Suppressor macrophage treated with lipopolysaccharide for 1 hour (primary cell): ENCODE measurements at places on chromosomes 4 and X.
A peak's percentile ranks its signal among the peaks of the same experiment; 100 is the strongest.

- DNase-seq, result no peak
These were observed 2.2 kb downstream of the EMD start for GRCh38 chrX:154381271-154381670.

GRCh38 chrX:74656079-74656745 is 41.8 kb upstream of the RLIM start:
- DNase-seq, result no peak

- DNase-seq, result no peak
These were observed 154.9 kb downstream of the STK32B start for GRCh38 chr4:5206016-5206790.

DNA sequence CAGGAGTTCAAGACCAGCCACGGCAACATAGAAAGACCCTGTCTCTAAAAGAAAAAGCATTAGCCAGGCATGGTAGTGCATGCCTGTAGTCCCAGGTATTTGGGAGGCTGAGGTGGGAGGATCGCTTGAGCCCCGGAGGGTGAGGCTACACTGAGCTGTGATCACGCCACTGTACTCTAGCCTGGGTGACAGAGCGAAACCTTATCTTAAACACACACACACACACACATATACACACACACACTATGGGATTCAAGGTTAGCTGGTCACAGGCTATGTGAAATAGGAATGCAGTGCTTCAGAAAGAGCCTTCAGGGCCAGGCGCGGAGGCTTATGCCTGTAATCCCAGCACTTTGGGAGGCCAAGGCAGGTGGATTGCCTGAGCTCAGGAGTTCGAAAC is 23.5 kb downstream of the NLGN3 start:
- DNase-seq, result no peak

- no peak for DNase-seq
These were observed 24.5 kb upstream of the GPR78 start for GRCh38 chr4:8555716-8556115.

DNA sequence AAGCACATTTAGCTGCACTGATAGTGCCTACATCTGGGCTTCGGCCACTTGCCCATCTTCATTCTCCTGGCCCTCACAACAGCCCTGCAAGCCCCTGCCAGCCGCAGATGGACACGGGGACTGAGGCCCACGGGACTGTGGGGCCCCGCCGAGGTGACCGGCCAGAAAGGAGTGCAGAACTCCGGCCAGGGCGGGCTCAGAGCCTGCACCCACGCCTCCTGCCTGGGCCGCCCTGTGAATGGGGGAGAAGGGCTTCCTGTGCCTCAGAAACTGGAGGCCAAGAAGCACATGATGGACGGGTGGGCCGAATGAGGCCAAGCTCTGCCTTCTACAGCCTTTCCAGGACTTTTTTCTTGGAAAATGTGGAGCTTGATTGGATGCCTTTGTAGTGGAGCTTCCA is 35.7 kb upstream of the HGFAC start:
- DNase-seq, result no peak

DNA sequence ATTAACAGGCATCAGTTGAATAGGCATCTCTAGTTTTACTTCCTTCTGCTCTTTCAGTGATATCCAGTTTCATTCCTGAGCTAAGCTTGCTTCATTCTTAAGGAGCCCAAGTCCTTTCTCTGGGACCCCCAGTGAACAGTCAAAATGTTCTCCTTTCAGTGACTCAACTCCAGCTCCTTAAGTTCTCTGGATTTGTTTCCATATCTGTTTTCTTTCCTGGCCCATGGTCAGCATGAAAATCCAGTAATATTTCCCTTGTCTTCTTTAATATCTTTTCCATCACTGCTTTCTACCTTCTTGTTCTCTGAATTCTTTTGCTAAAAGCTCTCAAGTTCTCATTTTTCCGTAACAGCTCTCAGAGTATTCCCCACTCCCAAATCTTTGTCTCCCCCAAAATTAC is 25.5 kb downstream of the ADGRL3 start:
- DNase-seq, result no peak

GRCh38 chr4:26861434-26862186 is 969 bp downstream of the STIM2 start:
- DNase-seq, result peak; percentile 76

- DNase-seq, result no peak
These were observed 3.2 kb upstream of the UGT2B7 start for GRCh38 chr4:69092980-69093568.

GRCh38 chr4:11529625-11530201 is 101.0 kb upstream of the HS3ST1 start:
- no peak for DNase-seq

DNA sequence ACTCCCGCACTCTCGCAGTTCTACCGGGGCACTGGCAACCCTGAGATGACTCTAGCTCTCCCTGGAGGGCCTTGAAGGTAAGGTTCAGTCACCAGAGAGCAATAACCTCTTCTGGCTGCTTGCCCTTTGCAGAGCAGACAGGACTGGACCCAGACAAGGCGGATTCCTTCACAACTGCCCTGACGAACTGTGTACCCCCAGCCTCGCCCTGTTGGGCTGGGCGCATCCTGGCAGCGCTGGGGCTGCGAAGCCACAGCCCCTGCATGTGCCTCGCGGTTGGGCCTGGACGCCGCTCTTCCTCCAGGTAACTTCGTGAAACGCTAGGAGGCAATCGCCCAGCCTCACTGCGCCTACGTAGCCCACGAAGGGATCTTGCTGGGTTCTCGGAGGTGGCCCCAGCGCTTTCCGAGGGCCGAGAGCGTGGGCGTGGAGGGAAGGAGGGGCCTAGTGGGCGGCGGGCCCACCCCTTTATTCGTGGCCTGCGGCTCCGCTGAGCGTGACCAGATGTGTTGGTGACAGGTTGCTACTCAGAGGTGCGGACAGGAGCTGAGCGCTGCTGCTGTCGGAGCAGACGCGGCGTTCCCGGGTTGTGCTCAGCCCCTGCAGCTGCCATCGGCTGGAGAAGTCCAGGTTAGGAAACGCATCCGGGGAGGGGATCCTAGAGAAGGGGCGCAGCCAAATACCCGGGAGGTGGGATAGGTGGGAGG is 1.9 kb upstream of the MAMLD1 start:
- peak; percentile 32 for DNase-seq

- DNase-seq, result no peak
These were observed 54.9 kb downstream of the ACOX3 start for GRCh38 chr4:8385611-8386010.

- DNase-seq, result no peak
These were observed 5.8 kb downstream of the TBC1D19 start for GRCh38 chr4:26589705-26590104.

GRCh38 chrX:13797512-13797911 is 19.4 kb downstream of the GPM6B start:
- DNase-seq, result peak; percentile 30

GRCh38 chrX:31551913-31552312 is 480.1 kb upstream of the FTHL17 start:
- no peak for DNase-seq

- no peak for DNase-seq
These were observed 307.2 kb upstream of the NR3C2 start for GRCh38 chr4:148749403-148749802.

- DNase-seq, result no peak
These were observed 114.8 kb upstream of the ADRA2C start for GRCh38 chr4:3651267-3651845.

GRCh38 chr4:17058536-17058915 is 160.1 kb upstream of the LDB2 start:
- no peak for DNase-seq

- no peak for DNase-seq
These were observed 1195.2 kb downstream of the TECRL start for GRCh38 chr4:63214076-63214475.

DNA sequence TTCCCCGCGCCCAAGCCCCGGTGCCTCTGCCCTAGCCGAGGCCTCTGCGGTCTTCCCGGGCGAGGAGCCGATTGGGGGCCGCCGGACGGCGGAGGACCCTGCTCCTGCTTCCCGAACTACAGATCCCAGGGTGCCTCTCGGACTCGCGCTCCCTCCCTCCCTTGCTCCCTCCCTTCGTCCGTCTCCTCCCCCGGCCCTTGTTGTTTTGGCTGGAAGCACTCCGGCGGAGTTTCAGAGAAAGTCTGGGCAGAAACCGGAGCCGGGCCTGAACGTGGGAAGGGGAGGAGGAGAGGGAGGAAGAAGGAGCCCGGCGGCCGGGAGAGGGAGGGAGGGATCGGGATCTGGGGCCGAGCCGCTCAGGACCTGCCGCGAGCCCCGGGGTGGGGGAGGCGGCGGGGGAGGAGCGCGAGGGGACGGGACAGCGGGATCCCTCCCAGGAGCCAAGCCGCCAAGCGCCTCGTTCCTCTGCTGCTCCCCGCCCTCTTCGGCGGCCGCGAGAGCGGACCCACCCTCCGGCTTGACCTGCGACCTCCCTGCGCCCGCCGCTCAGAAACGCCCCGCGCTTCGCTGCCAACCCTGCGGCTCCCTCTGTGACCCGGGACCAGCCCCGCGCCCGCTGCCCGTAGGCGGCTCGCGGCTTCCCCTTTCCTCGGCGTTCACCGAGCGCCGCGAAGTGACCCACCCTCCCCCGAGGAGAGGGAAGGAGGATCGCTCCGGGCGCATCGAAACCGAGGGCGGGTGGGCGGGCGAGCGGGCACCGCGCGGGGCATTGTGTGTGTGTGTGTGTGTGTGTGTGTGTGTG is 496 bp upstream of the GAB1 start:
- DNase-seq, result peak; percentile 93

DNA sequence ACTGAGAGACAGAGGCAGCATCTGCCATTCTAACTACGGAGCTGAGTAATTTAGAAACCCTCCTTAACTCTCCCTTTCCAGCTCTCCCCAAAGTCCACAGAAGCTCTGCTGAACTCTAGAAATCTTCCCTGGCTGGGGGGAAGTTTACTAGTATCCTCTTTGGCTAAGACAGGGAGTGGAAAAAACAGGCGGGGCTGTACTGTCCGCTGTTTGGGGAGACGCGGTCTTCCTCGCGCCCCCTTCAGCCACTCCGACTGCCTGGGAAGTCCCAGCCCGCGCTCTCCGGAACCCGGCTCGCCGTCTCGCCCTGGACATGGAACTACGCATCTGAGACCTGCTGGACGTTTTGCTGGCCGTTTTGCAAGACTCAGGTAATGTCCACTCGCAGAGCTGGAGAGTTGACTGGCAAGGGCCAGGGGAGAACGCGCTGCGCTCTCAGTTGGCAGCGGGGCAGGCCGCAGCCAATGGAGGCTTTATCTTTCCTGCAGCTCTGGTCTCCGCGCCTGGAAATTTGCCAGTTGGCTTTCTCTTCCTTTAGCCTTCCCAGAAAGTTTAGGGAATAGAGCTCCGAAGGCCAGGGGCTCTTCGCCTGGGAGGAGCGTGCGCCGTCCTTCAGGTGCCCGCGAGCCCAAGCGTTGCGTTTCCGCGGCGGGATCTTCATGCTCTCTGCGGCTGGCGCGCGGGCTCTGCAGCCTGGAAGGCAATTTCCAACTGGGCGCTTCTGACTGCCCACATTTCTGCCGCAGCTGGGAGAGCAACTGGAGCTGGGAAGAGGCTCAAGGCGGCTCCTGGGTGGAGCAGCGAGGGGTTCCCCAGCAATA is 892 bp downstream of the IL1RAPL2 start:
- DNase-seq, result no peak

GRCh38 chr4:3675251-3676115 is 90.7 kb upstream of the ADRA2C start:
- DNase-seq, result no peak

- DNase-seq, result no peak
These were observed 71.5 kb downstream of the AFF1 start for GRCh38 chr4:87006426-87006675.

DNA sequence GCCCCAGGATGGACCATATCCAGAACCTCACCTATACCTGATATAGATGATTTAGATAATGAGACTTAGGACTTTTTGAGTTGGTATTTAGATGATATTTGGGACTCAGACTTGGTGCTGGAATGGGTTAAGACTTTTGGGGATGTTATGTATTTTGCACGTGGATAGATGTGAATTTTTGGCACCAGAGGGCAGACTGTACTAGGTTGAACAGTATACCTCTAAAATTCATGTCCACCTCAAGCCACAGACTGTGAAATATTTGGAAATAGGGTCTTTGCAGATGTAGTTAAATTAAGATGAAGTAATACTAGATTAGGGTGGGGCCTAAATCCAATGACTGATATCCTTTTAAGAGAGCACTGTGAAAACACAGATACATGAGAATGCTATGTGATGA is 15.6 kb downstream of the RBM41 start:
- peak; percentile 0 for DNase-seq

GRCh38 chr4:110287130-110287529 is 88.7 kb upstream of the ELOVL6 start:
- peak; percentile 45 for DNase-seq

GRCh38 chr4:149765630-149766029 is 50.0 kb downstream of the IQCM start:
- DNase-seq, result no peak

DNA sequence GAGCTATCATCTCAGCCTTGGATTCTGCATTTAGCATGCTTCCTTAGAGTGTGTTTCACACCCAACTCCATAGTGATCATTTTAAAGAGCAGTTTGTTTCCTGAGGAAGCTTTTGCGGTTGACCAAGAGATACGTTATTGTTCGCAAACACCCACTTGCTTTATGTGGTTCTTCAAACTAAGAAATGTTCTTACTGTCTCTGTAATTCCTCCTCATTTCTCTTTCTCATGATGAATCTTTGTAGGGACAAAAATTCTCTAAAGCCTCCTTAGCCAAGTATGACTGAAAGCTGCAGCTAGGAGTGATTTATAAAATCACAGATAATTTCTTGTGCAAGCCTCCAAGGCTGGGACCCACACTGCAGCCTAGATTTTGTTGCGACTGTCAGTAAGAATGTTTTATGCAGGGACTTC is 10.0 kb downstream of the TNIP3 start:
- DNase-seq, result peak; percentile 54

DNA sequence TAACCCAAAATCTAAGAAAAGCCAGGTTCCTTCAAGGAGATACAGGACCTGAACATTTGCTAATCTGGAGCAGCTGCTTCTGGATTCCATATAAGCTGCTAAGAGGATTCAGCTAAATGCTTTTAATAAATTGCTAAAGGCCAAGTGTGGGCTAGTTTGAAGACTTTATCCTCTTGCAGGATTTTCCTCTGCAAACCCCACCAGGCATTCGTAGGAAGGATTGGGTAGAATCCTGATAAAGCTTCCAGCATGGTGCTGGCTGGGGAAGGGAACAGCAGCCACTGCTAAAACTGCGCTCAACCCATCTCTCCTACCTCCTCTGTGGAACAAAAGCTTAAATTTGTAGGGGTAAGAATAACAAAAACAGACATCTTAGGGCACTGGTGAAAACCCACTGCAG is 61.3 kb upstream of the TAB3 start:
- DNase-seq, result no peak

DNA sequence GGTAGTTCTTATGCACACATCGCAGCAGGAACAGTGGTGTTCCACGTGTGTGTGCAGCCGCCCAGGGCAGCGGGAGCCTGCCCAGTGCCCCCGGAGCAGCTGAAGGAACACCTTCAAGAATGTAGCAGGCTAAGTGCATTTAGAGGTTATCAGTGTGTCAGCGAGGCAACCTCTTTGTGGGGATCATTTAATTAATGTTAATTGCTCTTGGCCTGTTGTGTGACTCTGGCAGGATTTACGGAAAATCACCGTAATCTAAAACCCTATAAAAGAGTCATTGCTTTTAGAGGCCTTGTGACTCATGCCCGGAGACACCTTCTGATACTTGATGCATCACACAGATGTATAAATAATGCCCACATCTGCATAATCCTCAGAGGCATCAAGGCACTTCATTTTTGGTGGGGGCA is 47.3 kb upstream of the GATB start:
- no peak for DNase-seq

GRCh38 chr4:119664168-119664907 is 35.7 kb upstream of the PDE5A start:
- no peak for DNase-seq
